ENCODE measurements at places on chromosomes 7 and 10. TPM values are rescaled to one million over a fixed set of nuclear protein-coding genes. Genes with fewer than 3 reads are reported as not detected.

The PLXNA4 gene
- 1.4 TPM for total RNA-seq

The TMEM26 gene
- not detected for total RNA-seq

The CRHR2 gene
- total RNA-seq, result not detected

The MRC1 gene
- not detected for total RNA-seq

The MNX1 gene
- total RNA-seq, result not detected

The SKIDA1 gene
- 0.25 TPM for total RNA-seq

The ADAP1 gene
- 13.0 TPM for total RNA-seq

The ADARB2 gene
- total RNA-seq, result 2.5 TPM

The ZNF425 gene
- 1.1 TPM for total RNA-seq

The TMEM176B gene
- not detected for total RNA-seq

The SEMA3E gene
- total RNA-seq, result not detected

The SCIN gene
- total RNA-seq, result not detected

- no peak overlapping the region for H3K27ac ChIP-seq
- H3K27me3 ChIP-seq, result no peaks in the 10 kb centered on the region
- no peaks in the 10 kb centered on the region for H3K36me3 ChIP-seq
- no peaks in the 10 kb centered on the region for H3K4me1 ChIP-seq
- no peak for DNase-seq
- H3K4me3 ChIP-seq, result no peak overlapping the region
Observed at GRCh38 chr10:57798830-57799229, 468.9 kb downstream of the IPMK start.

GRCh38 chr7:46651070-46651469 lies 730.0 kb upstream of the IGFBP3 start:
- H3K4me3 ChIP-seq, result no peak overlapping the region
- H3K36me3 ChIP-seq, result no peaks in the 10 kb centered on the region
- no peaks in the 10 kb centered on the region for H3K4me1 ChIP-seq
- no peak for DNase-seq
- no peaks in the 10 kb centered on the region for H3K27me3 ChIP-seq
- H3K27ac ChIP-seq, result no peak overlapping the region

DNA sequence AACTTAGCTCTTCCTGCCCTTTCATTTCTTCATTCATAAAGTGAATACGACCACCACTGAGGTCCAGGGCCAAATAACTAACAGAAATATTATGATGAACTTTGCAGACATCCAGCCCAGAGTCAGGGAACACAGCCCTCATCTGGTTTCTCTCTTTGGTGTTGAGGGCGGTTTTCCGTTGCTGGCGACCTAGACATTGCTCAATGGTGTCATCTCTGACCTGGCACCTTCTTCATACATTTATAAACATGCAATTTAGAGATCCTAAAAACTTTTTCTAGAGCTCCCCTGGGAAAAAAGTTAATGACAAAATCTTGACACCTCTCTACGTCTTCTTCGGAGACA lies 324 bp upstream of the TET1 start:
- no peaks in the 10 kb centered on the region for H3K36me3 ChIP-seq
- DNase-seq, result peak; percentile 20
- peaks cover 63% of the 10 kb centered on the region for H3K27me3 ChIP-seq
- no peak overlapping the region for H3K27ac ChIP-seq

DNA sequence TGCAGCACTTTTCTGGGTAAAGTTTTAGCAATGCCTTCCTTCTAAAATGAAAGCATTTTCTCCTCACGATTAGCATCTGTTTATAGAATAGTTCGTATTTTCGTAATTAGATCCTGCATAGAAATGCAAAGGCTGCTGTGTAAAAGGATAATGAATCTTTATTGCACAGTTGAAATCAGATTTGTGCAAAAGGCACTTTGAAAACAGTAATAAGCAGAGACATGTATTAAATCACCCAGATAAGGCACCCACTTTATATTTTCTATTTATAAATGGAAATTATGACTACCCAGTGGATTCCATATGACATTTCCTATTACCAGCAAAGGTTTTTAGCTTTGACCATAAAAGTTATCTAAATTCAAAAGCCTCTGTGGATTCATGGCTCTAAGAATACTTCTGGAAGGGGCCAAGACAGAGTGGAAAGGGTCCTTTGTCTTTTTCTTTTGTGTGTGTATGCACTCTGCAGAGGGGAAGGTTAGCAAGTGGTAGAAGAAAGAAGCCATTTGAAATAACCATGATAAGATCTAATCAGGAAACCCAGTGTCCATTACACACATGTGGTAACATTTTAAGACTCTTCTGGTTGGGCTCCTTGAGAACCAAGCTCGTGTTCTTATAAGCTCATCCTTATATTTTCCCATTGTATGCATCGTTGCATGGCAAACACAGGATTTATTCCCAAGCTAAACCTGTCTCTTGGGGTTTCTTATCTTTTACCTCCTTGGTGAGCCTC lies 612.1 kb downstream of the AUTS2 start:
- no peaks in the 10 kb centered on the region for H3K36me3 ChIP-seq
- H3K4me1 ChIP-seq, result no peaks in the 10 kb centered on the region
- no peak overlapping the region for H3K27ac ChIP-seq

DNA sequence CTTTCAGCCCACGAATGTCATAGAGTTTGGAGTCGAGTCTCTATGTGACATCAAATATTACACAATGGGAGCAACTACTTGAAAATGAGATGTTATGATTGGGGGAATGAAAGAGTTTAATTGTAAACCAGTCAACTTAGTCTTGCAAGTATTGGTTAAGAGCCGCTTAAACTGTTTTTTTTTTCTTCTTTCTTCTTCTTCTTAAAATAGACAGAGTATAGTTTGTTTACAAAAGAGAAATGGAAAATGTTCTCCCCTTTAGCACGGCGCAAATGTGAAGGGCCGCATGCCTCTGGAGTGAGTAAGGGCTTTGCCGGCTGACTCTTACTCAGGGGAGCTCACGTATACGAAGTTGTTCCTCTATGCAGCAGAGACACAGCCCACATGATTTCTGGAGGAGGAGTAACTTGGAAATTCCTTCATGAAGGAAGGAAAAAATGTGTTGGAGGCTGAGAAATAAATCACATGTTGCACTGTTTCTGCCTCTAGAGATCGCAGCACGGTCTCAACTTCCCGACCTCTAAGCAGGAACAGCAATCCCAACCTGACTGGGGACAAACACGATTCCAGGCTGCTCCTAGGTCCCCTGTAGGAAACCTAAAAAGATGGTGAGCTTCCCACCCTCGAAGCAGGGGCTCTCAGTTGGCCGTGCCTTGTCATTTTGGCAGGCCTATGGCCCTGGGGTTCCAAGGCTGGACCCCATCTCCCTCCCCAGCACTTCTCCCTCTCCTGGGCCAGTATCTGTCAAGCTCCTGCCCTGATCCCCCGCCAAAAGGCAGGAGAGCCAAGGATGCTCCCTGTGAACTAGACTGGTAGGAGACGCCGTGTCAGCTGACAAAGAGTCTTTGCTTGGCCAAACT lies 44.8 kb downstream of the MYOF start:
- H3K27ac ChIP-seq, result no peak overlapping the region
- no peaks in the 10 kb centered on the region for H3K36me3 ChIP-seq
- no peak for DNase-seq
- no peaks in the 10 kb centered on the region for H3K27me3 ChIP-seq

- H3K27ac ChIP-seq, result no peak overlapping the region
- H3K36me3 ChIP-seq, result no peaks in the 10 kb centered on the region
- no peak for DNase-seq
- H3K4me3 ChIP-seq, result no peak overlapping the region
- H3K27me3 ChIP-seq, result no peaks in the 10 kb centered on the region
- H3K4me1 ChIP-seq, result peaks cover 11% of the 10 kb centered on the region
Observed at GRCh38 chr10:78576276-78576675, 492.5 kb upstream of the ZMIZ1 start.

DNA sequence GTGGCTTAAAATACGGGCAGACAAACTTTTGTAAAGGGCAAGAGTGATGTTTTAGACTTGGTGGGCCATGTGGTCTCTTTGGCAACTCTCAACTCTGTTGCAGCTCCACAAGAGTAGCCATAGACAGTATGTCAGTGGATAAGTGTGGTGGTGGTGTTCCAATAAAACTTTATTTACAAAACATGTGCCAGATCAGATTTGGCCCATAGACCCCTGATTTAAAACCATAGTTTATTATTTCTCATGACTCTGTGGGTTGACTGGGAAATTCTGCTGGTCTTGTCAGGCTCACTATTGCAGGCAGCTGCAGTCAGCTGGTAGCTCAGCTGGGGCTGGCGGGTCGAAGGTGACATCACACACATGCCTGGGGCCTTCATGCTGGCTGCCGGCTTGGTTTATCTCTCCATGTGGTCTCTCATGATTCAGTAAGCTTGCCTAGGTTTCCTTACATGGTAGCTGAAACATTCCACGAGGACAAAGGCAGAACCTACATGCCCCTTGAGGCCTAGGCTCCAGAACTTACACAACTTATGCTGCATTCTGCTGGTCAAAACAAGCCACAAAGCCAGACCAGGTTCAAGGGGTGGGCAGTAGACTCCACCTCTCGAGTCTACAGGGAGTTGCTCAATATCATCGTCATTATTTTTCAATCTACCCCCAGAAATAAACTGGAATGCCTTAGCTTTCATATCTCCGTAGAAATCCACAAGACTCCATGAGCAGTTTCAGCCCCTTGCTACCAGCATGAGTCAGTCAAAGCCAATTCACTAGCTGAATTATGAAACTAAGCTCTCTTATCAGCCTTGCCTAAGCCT lies 245.7 kb downstream of the WDR11 start:
- DNase-seq, result no peak
- no peak overlapping the region for H3K27ac ChIP-seq
- no peaks in the 10 kb centered on the region for H3K27me3 ChIP-seq
- H3K4me3 ChIP-seq, result no peak overlapping the region

DNA sequence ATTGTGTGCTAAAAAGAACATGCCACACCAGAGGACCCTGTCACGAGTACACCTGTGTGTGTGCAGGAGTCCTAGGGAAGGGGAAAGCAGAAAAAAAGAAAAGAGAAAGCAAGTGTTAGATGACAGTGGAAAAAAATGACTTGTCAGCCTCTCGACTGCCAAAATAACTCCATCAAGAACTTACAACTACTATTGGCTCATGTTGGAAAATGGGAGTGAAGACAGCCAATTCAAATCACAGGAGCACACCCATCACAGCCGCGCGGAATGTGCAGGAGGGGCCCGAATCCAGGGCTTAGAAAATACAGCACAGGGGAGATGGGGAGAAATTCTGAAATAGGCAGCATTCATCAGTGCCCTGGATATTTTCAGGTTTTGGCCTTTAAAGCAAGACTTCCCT lies 38.1 kb upstream of the FOXI2 start:
- no peaks in the 10 kb centered on the region for H3K36me3 ChIP-seq
- H3K27me3 ChIP-seq, result no peaks in the 10 kb centered on the region
- DNase-seq, result no peak

DNA sequence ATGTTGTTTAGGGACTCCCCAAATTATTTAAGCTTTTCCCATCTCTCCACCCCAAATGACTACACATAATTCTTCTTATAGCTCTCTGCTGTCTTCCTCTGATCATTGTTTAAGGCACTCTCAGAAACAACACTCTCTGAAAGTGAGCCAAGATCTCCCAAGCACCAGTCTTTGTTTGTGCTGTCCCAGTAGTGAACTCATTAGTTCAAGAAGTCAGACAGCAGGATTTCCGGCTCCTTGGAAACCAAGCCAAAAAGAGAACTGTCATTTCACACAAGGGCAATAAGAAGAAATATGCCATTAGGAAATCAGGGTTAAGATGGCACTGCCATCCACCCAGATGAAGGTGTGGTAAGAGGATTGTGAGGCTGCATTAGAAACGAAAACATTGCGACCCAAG lies 83.1 kb downstream of the FZD1 start:
- H3K27me3 ChIP-seq, result no peaks in the 10 kb centered on the region
- no peak for DNase-seq
- H3K27ac ChIP-seq, result no peak overlapping the region
- H3K36me3 ChIP-seq, result no peaks in the 10 kb centered on the region

- H3K27ac ChIP-seq, result no peak overlapping the region
- no peaks in the 10 kb centered on the region for H3K4me1 ChIP-seq
- no peaks in the 10 kb centered on the region for H3K27me3 ChIP-seq
- H3K4me3 ChIP-seq, result no peak overlapping the region
Observed at GRCh38 chr7:114334989-114335388, 79.6 kb upstream of the FOXP2 start.

DNA sequence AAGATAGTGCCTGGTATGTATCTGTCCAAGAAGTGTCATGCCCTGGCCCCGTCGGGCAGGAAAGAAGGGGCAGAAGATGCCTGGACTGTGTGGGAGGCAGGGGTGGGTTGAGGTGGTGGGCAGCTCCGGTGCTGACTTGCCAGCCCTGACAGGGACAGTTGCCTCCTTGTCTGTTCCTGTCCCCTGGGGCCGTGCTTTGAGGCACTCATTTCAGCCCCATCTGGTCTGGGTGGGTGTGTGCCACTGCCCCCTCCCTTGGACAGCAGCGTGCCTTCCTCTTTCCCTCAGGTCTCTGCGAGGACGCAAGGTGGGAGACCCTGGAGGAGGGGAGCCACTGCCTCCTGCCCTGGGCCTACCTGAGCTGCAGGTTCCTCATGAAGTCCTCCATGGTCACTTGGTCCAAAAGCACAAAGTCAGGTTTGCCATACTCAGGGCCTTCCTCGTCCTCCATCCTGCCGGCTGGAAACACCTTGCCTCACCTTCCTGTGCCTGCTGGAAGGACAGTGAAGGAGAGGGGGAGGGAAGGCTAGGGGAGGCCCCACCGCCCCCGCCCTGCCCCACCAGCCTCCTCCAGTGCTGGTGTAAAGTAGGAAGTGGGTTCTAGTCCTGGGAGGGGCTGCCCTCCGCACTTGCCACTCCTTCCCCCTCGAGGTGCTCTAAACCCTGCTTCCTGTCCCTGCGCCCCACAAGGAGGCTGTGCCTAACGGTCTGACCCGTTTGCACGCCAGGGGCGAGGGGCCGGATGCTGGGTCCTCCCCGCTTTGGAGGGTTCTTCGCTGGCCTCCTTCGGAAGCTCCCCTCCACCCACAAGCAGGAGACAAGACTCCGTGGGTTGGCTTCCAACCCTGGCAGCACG lies at the start of gene MYO1G:
Gene MYO1G, minus strand, starts transcription at position 505 of the 856 bp plus-strand sequence. Its CDS starts 54 bp downstream, at position 451.
- peaks cover 76% of the 10 kb centered on the region for H3K4me1 ChIP-seq
- peak; percentile 96 for DNase-seq
- no peaks in the 10 kb centered on the region for H3K27me3 ChIP-seq
- peaks cover 77% of the 10 kb centered on the region for H3K36me3 ChIP-seq

GRCh38 chr10:105586451-105587098 lies 945.5 kb downstream of the SORCS3 start:
- H3K27me3 ChIP-seq, result no peaks in the 10 kb centered on the region
- no peak overlapping the region for H3K27ac ChIP-seq
- no peaks in the 10 kb centered on the region for H3K36me3 ChIP-seq
- H3K4me1 ChIP-seq, result no peaks in the 10 kb centered on the region
- DNase-seq, result no peak

DNA sequence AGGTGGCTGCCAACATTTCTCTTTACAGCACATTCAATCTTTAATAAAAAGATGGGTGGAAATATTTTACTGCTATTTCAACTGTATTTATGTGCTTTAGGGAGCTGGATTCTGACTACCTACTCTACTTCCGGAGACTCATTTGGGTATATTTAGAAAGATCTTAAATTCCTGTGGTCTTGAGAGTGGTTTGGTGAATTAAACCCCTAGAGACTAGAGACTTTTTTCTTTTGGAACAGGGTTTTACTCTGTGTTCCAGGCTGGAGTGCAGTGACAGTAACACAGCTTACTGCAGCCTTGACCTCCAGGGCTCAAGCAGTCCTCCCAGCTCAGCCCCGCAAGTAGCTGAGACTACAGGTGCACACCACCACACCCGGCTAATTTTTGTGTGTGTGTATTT lies 79.0 kb upstream of the HABP2 start:
- no peaks in the 10 kb centered on the region for H3K36me3 ChIP-seq
- no peak overlapping the region for H3K27ac ChIP-seq
- peaks cover 3% of the 10 kb centered on the region for H3K27me3 ChIP-seq
- no peak for DNase-seq

GRCh38 chr10:129719415-129719739 lies 244.7 kb downstream of the EBF3 start:
- no peaks in the 10 kb centered on the region for H3K27me3 ChIP-seq
- H3K36me3 ChIP-seq, result no peaks in the 10 kb centered on the region
- no peak overlapping the region for H3K4me3 ChIP-seq
- no peak overlapping the region for H3K27ac ChIP-seq
